ENCODE measurements at places on chromosomes 7 and 10.
A peak's percentile ranks its signal among the peaks of the same experiment; 100 is the strongest.

- DNase-seq, result no peak
These were observed 10.7 kb downstream of the LBX1 start for GRCh38 chr10:101218351-101219138.

DNA sequence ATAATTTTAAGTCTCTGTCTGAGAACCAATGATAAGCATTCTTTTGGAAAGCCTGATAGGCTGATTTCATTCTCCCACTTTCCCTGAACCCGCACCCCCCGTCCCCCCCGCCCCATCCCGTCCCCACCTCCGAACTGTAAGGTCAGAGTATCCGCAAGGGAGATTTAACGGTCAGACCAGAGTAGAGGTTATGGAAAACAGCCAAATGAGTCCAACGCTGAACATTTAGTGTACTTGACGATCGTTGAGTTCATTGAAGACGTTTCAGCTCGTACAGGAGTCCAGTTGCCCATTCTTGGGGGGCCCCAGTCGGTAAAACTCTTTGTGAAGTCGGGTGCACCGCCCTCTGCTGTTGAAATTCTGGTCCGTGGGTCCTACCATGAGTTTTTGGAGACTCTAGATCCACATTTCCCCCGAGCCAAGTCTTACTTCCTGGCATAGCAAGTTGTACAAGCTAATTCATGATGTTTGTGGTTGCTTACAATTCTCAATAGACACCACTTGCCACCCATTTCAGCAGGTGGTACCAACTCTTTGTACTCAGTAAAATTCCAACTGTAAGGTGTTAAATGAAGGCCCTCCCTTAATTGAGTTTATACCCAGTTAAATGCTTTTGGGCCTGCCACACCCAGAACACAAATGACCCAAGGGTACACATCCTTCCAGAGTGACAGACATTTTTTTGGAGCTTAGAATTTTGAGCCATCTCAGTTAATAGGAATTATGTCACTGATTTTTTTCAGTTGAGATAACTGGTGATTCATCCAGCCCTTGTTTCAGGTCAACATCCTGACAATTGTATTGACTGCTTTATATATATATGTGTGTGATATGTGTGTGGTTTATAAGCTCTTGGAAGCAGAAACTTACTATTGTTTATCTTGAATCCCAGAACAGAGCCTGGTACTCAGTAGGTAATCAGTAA lies 1.2 kb downstream of the MARCHF5 start:
- DNase-seq, result no peak

- no peak for DNase-seq
These were observed 14.5 kb downstream of the IFIT5 start for GRCh38 chr10:89428877-89429276.

GRCh38 chr10:124150807-124151417 lies 57.5 kb upstream of the CHST15 start:
- DNase-seq, result no peak

GRCh38 chr10:69659241-69660038 lies 29.4 kb downstream of the FAM241B start:
- no peak for DNase-seq

- no peak for DNase-seq
These were observed 425.4 kb downstream of the EXOC4 start for GRCh38 chr7:133678137-133678814.

DNA sequence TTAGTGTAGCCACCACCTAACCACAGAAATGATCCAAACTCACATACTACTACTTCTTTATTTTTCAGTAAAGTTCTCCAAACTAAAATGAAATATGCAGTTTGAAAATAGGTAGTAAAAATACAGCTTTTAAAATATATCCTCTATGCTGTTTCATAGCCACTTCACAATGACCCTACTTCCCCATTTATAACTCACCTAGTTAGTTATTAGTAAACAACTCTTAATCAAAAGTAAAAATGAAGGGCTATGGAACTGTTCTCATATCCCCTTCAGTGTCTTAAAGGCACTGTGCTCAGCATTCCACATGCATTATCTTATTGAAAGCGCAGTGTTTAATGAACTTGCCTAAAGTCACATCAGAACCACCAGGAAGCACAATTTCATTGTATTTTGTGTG lies 43.5 kb downstream of the KMT2C start:
- DNase-seq, result no peak

- no peak for DNase-seq
These were observed 1174.6 kb upstream of the C7orf33 start for GRCh38 chr7:147415991-147416390.

DNA sequence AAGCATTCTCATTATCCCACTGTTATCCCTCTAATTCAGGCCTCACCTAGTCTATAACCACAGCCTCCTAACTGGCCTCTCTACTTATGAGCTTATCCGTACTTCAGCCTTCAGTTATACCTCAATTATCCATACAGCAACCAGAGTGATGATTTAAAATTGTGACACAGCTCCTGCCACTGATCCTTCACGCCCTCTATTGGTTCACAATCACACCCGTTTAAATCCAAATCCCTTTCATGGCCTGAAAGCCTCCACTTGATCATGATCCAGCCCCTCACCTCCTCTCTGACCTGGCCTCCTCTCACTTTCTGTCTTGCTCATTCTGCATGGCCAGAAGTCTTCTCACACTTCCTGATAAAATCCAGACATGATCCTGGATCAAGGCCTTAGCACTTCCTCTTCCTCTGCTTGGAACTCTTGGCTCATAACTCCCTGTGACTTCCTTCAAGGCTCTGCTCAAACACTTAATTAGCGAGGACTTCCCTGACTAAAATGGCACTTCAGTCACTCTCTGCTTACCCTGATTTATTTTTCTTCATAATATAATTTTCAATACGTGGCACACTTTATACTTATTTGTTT lies 19.0 kb upstream of the TMEM26 start:
- DNase-seq, result no peak

GRCh38 chr10:74642901-74643595 lies 183.4 kb upstream of the KAT6B start:
- no peak for DNase-seq

GRCh38 chr7:29066641-29067040 lies 79.7 kb downstream of the CPVL start:
- DNase-seq, result no peak

GRCh38 chr7:15213093-15213492 lies 310.5 kb upstream of the DGKB start:
- DNase-seq, result no peak

DNA sequence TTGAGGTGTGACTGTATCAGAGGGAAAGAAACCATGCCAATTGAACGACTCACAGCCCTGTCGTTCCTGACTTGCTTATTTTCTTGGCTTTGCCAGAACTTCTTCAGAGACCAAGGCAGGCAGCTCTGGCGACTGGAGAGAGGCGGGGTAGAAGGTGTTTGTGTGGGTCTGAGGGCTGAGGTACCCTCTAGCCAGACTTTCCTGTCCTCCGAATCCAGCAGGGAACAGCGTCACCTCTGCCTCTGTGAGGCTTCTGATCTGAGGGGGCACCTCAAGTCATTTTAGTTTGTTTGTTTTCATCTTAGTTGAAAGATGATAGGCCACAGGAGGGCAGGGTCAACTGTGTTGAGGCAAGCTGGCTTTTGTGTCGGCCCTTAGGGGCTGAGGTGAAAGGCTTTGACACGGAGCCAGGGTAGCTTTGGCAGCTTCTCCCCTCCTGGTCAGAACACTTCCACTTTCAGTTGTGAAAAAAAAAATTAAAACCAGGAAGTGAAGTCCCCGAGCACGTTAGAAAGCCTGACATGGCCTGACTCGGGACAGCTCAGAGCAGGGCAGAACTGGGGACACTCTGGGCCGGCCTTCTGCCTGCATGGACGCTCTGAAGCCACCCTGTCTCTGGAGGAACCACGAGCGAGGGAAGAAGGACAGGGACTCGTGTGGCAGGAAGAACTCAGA lies 1.9 kb downstream of the ACSL5 start:
- no peak for DNase-seq

GRCh38 chr7:24384362-24385030 lies 100.5 kb downstream of the NPY start:
- DNase-seq, result no peak

DNA sequence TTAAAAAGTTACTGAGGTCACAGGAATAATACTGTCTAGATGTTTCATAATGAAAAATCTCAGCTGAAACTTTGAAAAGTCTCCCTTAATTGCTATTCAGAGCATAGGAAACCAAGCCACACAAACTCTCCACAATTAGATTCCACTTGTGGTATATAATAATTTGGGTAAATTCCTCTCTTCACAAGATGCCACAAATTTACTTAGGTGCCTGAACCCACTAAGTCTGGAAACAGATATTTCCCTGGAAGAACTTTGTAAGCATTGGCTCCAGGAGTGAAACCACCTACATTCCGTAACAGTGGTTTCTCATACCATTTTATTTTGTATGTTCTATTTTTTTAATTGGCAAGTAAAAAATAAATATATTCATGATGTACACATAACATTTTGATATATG lies 493.4 kb downstream of the SEMA3D start:
- no peak for DNase-seq

- DNase-seq, result no peak
These were observed 66.8 kb downstream of the PPP1R3C start for GRCh38 chr10:91566115-91566514.

- no peak for DNase-seq
These were observed 43.4 kb downstream of the THSD7A start for GRCh38 chr7:11788568-11788967.

DNA sequence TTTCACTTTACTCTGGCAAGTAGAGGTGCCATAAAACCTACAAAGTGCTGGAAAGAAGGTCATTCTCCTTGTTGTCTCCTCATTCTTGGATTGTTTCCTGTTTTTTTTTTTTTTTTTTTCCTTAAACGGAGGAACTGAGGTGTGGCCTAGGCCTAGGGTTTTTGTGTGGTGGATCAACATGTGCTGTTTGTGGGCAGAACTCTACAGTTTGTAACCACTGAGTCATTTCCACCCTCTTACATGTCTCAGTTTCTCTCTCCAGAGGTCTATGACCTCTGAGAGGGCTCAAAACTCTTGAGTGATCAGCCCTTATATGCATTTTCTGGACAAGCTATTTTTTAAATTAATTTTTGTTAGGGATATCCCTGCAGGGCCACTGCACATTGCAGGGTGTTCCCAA lies 296.0 kb downstream of the PPP1R3A start:
- DNase-seq, result no peak

GRCh38 chr10:132696728-132697577 lies 89.0 kb downstream of the NKX6-2 start:
- no peak for DNase-seq

- no peak for DNase-seq
These were observed 24.9 kb downstream of the SAMD9 start for GRCh38 chr7:93092757-93093370.

GRCh38 chr10:44933451-44934321 lies 22.5 kb downstream of the TMEM72 start:
- DNase-seq, result no peak

GRCh38 chr7:150476819-150477631 lies 26.6 kb downstream of the GIMAP8 start:
- DNase-seq, result no peak

- DNase-seq, result no peak
These were observed 7.7 kb downstream of the GHRHR start for GRCh38 chr7:30971440-30971839.

DNA sequence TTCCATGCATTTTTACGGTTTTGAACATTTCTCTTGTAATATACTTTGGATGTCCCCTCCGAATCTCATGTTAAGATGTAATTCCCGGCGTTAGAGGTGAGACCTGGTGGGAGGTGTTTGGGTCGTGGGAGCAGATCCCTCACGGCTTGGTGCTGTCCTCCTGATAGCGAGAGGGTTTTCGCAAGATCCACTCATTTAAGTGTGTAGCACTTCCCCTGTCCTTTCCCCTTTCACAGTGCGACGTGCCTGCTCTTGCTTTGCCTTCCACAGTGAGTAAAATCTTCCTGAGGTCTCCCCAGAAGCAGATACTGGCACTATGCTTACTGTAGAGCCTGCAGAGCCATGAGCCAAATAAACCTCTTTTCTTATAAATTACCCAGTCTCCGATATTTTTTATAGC lies 6.6 kb downstream of the GPR141 start:
- DNase-seq, result no peak

DNA sequence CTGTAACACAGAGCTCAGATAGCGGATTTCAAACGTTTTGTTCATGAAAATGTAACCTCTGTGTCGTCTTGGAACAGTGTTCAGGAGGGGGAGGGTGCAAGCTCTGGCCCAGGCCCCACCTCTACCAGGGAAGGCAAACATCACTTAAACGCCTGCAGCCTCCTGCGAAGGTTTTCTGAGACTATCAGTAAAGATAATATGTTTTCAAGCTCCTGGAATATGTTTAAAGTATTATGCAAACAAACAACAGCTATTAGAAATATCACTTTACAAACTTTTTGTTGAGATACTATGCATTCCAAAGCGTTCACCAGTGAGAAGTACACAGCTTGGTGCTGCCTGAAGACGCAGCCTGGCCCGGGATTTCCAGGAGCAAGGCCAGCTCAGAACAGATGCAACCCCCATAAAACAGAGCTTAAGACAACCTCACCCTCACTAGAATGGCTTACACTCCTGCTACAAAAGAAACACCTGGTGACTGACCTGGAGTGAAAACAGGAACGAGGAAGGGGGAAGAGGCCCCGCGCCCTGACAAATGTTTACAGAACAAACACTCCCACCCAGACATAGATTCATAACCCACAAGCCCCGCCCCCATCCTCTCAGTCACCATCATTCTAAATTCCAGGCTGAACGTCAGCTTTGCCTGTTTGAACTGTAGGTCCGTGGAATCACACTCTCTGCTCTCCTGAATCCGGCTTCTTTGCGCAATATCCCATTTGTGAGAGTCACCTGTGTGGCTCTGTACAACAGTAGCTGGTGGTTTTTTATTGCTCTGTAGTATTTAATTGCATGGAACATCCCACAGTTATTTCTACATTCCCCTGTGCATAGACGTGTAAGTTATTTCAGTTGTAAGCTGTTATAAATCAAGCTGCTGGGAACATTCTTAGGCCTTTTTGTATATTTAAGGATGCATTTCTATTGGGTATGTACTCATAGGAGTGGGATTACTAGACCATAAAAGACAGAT lies 155.0 kb downstream of the PTPRN2 start:
- DNase-seq, result peak; percentile 97

DNA sequence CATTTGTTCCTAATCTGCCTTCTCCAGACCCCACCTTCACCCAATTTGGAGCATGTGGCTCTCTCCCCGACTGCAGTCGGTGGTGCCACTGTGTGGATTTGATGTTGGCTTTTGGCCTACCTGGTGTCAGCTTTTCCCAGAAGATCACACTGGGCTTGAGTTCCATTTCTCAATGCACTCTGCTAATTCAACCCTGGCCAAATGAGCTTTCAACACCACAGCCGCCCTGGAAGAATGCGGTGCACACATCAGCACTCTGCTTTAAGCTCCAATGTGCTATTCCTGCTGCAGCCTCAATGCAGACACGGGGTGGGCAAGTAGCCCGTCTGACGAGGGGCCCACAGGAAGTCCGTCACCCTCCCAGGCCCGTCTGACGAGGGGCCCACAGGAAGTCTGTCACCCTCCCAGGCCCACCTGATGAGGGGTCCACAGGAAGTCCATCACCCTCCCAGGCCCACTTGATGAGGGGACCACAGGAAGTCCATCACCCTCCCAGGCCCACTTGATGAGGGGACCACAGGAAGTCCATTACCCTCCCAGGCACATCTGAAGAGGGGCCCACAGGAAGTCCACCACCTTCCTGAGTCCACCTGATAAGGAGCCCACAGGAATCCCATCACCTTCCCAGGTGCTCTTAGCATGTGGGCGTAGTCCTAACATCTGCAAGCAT lies 64.4 kb downstream of the ASB13 start:
- DNase-seq, result no peak

- DNase-seq, result no peak
These were observed 21.1 kb upstream of the SH2D4B start for GRCh38 chr10:80516506-80517075.

- no peak for DNase-seq
These were observed 423.4 kb downstream of the DNAJB6 start for GRCh38 chr7:157760004-157760730.

- peak; percentile 73 for DNase-seq
These were observed 367.7 kb upstream of the SEMA3D start for GRCh38 chr7:85554236-85555178.

Measured in NCI-H748 treated with DMSO at 0.1 percent for 48 hours (cell line).